NCI-H1105 (cell line): ENCODE measurements at places on chromosomes 16 and 17.

GRCh38 chr16:89443727-89444084, 46.7 kb downstream of the ANKRD11 start:
- DNase-seq: no peak

GRCh38 chr16:18983565-18984434, at the start of gene TMC7:
TSS of gene TMC7 (plus strand) at chr16:18983934. CDS start at chr16:18984064, 130 bp downstream.
- peak; percentile 63 for DNase-seq

DNA sequence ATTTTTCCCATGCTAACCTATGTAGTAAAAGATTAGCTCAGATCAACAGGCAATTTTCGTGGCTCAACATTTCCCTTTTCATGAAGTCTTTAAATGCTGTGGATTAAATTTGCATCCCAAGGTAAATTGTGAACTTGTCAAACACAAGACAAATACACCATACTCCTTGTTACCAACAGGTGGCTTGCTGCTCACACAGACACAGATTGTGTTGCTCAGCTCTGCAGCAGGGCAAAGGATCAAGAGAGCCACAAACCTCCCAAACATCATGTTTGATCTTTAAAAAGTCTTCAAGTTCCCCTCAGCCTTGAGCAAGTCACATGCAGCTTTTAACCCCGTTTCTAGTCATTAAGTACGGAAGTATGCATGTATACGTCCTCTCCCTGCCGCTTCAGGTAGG, 119.6 kb upstream of the CNTNAP4 start:
- DNase-seq: no peak

DNA sequence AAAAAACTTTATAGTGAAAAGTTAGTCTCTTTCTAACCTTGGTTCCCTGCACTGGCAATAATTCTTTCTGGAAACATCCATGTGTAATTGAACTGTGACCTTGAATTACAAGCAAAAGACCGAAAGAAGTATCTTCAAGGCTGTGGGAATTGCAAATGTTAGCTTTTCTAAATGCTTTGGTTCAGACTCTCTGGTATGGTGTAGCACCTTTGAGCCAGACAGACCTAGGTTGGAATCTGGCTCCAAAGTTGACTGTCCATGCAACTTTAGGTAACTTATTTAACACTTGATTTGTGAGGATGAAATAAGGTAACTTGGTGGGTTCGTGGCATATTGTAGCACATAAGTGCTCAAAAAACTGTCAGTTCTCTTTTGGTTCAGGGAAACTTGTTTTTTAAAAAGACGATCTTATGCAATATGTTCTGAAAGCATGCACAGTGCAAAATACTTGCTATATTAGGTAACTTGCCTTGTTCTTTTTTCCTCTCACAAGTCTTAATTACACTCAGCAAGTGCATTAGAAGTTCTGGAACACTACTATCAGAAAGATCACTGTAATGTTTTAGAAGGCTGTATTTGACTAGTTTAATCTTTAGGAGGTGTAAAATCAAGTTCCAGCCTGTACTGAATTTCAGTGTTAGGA, 46.3 kb downstream of the TANGO6 start:
- DNase-seq: no peak

- peak; percentile 32 for DNase-seq
These were observed 21.1 kb downstream of the RARA start for GRCh38 chr17:40329839-40330794.

DNA sequence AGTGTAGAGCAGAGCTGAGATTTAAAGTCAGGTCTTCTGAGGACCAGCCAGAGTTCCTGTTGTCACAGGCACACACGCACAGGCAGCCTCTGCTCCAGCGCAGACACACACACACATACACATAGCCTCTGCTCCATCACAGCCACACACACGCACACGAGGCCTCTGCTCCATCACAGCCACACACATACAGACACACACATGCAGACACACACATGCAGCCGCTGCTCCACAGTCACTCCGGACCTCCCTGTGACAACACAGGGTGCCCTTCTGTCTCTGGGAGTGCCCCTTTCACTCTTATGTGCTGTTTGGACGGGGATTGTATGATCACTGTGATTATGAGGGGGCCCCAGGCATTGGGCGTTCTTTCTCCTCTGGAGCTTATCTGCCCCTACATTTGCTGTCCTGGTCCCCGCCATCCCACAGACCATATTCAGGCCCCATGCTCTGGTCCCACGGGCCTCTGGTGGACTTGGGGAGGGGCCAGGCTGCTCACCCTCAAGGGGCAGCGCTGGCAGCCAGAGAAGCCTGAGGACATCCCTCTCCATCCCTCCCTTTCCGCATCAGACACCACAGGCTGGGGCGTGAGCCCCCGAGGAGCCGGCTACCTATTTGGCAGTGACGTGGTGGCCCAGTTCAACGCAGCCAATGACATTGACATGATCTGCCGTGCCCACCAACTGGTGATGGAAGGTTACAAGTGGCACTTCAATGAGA, 7.5 kb downstream of the TBX6 start:
- DNase-seq: no peak

- DNase-seq: no peak
These were observed 17.8 kb downstream of the SAP30BP start for GRCh38 chr17:75684924-75685323.

DNA sequence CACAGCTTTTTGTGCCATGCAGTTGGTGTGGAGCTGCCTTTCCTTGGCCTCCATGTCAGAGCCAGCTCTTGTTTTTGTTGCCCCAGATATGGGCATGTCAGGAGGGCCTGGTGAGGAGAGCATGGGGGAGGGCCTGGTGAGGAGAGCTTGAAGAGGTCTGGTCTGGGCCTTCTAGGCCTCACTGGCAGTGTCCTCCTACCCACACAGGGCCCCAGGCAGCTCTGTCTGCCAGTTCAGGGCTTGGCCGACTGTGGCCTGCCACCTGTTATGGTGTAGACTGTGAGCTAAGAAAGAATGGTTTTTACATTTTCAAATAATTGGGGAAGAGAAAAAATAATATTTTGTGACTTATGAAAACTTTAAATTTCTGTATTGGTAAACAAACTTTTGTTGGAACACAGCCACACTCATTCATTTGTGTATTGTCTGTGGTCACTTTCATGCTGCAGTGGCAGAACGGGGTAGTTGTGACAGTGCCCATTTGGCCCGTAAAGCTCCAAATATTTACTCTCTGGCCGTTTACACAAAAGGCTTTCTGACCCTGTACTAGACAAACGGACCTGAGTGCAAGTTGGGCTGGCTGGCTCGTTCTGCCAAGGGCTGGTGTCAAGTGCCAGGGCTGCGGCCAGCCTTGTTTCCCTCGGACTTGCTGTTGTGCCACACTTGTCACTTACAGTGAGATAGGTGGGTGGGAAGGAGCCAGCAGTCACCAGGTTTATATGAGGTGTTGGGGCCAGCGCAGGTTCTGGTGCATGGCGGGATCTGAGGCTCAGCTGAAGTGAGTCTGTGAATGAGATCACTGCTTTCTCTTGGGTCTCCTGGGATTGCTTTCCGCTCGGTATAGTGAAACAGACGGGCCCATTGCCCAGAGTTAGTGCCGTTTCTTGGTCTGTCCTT, 18.2 kb downstream of the PGS1 start:
- no peak for DNase-seq

- no peak for DNase-seq
These were observed 58.9 kb downstream of the AKAP1 start for GRCh38 chr17:57143919-57144318.

DNA sequence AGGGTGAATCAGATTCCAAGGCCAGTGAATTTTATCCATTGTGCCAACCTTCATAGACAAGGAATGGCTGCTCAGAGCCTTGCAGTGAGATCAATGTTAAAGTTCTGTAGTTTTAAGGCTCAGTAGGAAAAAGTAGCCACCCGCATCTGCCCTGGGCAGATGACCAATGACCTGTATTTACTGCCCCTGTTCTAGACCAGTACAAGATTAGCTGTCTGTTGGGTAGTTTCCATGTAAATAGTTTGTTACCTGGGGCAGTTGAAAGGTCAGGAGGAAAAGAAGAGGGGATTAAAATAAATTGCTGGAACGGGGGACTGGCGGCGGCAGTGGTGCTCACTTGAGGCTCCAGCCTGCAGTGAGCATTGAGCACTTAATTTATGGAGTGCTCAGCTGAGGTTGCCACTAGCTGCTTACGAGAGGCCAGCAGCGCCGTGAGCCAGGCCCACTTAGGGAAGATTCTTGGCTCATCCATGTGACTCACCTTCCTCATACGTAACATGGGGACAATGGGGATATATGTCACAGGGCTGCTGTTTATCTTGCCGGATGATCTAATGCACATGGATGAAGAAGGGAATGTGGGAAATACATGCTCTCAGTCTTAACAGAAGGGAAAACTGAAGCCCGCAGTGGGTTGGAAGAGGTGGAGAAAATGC, 10.7 kb upstream of the NOS2 start:
- no peak for DNase-seq

GRCh38 chr16:68360956-68361355, 50.1 kb downstream of the PRMT7 start:
- no peak for DNase-seq

- no peak for DNase-seq
These were observed 14.8 kb downstream of the RFWD3 start for GRCh38 chr16:74651841-74652240.

DNA sequence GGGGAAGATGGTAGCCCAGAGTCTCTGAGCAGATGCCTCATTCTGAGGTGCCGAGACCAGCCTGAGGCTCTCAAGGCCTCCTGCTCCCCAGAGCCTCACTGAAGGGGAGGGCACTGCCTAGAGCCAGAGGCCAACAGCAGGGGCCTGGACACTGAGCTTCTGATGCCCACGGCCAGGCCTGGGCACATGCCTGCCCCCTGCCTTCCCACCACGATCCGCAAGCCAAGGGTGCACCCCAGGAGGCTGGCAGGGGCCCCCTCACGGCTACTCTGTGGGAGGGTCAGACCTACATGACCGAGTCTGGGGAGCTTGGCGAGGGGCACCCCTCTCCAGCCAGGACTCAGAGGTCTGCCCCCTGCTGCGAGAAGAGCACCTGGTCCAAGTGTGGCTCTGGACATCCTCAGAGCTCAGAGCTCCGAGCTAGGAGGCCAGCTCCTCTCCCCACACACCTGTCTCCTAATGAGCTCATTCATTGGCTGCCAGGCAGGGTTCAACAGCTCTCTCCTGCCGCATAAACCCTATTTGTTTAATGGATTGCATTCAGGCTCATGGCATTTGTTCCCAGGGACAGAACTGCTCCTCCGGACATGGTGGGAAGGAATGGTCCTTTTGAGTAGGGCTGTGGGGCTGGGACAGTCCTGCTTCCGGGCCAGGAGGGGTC, 13.9 kb downstream of the OTOP3 start:
- no peak for DNase-seq

GRCh38 chr16:5025171-5025632, 8.5 kb downstream of the NAGPA start:
- peak; percentile 32 for DNase-seq

DNA sequence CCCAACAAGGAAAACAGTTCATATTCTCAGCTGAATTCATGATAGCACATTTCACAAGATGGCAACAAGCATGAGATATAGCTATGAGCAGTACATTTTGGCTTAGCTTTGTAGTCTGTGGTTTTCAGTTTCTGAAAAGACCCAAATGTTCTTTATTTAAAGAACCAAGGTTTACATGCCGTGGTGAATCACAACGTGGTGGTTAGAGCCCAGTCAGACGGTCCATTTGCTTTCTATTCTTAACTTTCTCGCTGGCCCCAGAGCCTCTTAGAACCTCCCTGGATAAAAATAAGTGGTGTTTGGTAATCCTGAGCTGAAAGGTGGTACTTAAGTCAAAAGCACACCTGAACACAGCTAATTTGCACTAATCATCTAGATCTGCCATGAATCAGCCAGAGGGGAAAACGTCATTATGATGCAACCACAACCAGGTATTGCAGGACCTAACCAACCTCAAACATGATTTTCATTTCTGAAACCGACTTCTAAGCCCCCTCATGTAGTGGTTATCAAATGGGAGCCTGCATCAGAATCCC, 18.6 kb upstream of the HAPSTR1 start:
- no peak for DNase-seq

- DNase-seq: no peak
These were observed 24.7 kb downstream of the DEF8 start for GRCh38 chr16:89973235-89973634.

DNA sequence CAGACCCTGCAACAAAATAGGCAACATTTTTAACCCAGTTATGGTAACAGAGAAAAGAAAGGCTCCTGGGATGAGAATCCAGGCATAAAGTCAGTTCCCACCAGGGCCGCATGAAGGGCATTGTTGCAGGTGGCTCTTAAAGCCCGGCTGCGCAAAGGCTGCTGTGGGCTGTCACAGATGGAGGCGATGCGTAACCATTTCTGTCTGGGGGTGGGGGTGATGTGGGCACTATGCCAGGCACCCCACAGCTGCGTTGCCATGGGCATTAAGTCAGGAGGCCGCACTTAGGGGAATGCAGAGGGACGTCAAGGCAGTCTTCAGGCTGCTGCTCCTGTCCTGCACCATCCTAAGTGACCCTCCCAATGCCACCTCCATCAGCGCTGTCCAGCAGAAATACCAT, 228.4 kb downstream of the CPPED1 start:
- DNase-seq: peak; percentile 25

DNA sequence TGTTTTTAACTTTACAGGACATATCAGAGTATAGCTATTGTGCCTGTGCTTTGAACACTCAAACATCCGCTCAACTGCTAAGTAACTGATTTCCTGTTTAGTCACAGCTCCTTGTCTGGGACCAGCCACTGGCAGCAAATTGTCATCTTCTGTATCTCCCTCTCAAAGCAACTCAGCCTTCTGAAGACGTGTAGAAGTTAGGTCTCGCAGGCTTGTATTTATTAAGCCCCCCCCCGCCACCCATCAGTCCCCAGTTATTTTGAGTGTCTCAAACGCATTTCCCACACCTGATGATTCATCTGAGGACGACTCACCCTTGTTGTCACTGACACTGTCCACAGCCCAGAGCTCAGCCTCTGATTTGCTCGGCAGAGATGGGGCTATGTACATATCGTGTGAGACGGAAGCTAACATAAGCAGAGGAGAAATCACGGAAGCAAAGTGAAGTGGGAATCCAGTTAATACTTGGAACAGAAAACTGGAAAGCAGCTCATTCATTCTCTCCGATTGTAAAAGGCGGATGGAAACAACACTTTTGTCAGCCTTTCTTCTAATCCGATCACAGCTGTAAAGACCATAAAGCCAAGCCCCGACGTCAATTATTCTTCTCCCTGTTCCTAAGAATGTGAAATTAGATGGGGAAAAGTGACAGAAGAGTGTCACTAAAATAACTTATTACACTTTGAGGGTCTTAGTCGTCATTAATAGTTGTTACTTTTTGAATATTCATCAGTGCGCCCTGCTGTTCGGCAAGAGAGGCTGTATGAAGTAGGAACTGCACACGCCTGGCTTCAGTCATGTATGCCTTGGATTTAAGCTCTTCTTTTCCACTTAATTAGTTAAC, 64.2 kb downstream of the PITPNC1 start:
- no peak for DNase-seq

- DNase-seq: no peak
These were observed 60.4 kb upstream of the TOB1 start for GRCh38 chr17:50926523-50926922.

GRCh38 chr16:57013229-57013628, 23.9 kb downstream of the NLRC5 start:
- no peak for DNase-seq

- DNase-seq: no peak
These were observed 83.6 kb upstream of the ZNF423 start for GRCh38 chr16:49939495-49939894.

DNA sequence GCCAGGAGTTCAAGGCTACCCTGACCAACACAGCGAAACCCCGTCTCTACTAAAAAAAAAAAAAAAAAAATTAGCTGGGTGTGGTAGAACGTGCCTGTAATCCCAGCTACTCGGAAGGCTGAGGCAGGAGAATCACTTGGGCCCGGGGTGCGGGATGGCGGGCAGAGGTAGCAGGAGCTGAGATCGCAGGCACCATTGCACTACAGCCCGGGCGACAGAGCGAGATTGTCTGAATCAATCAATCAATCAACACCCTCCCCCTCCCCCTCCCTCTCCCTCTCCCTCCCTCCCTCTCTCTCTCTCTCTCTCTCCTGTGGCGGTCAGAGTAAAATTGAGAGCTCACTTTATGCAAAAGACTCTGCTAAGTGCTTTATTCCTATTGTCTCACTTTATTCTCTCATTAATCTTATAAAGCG, 1.2 kb downstream of the HSDL1 start:
- no peak for DNase-seq
